ENCODE measurements at places on chromosomes 4 and X. TPM values are rescaled to one million over a fixed set of nuclear protein-coding genes. Genes with fewer than 3 reads are reported as not detected.

The SPANXN2 gene
- not detected for total RNA-seq

GRCh38 chrX:48786341-48786800 is at the start of gene GATA1:
Gene GATA1, plus strand, starts transcription at chrX:48786590. Its CDS starts 4,520 bp downstream, at chrX:48791110.
- H3K36me3 ChIP-seq: no peaks in the 10 kb centered on the region
- H3K27me3 ChIP-seq: no peaks in the 10 kb centered on the region
- no peak within 1 kb of the TSS for H3K4me3 ChIP-seq
- no peak for DNase-seq

- no peak overlapping the region for H3K27ac ChIP-seq
- H3K4me3 ChIP-seq: no peak overlapping the region
- H3K36me3 ChIP-seq: no peaks in the 10 kb centered on the region
- no peaks in the 10 kb centered on the region for H3K27me3 ChIP-seq
- no peak for DNase-seq
These were observed 609.9 kb upstream of the CPEB2 start for GRCh38 chr4:14392378-14392777.

The F8A2 gene
- not detected for total RNA-seq

The SORCS2 gene
- not detected for total RNA-seq

DNA sequence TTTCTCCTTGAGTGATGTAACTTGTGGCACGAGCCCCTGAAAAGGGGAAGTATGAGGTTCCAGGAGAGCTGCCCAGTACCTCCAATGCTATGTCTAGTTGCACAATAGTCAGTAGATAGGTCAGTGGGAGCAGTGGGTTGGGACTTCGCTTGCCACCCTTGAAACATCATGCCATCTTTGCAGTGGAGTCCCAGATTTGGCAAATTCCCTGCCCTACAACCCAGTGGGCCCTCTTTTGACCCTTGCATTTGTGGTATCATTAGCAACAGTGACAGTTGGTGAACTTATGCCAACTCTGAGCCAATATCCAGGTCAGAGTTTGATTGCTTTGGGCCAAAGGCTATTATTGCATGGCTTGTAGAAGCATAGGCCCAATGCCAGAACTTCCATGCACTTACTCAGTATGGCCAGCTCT is 12.3 kb downstream of the FHL1 start:
- H3K4me3 ChIP-seq: no peak overlapping the region
- peaks cover 5% of the 10 kb centered on the region for H3K4me1 ChIP-seq
- H3K27ac ChIP-seq: no peak overlapping the region
- DNase-seq: no peak
- H3K36me3 ChIP-seq: no peaks in the 10 kb centered on the region

The CFP gene
- 29.0 TPM for total RNA-seq

The HTN1 gene
- total RNA-seq: not detected

The FAM149A gene
- 0.76 TPM for total RNA-seq

- no peak overlapping the region for H3K4me3 ChIP-seq
- H3K27me3 ChIP-seq: no peaks in the 10 kb centered on the region
- H3K36me3 ChIP-seq: no peaks in the 10 kb centered on the region
These were observed 28.6 kb downstream of the SLC16A2 start for GRCh38 chrX:74449937-74450330.

DNA sequence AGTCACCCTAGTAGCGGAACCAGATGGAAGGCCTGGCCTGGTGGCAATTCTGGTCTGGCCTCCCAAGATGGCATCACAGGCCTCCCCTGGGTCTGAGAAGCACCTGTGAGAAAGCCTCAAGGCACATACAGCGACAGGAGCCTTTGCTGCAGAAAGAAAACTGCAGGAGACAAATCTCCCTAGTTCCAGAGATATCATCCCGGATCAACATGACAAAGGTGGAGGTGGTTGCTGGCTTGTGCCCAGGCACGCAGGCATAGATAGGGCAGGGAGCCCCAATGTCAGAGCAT is 93.6 kb downstream of the BCOR start:
- no peaks in the 10 kb centered on the region for H3K27me3 ChIP-seq
- H3K36me3 ChIP-seq: no peaks in the 10 kb centered on the region
- peaks cover 5% of the 10 kb centered on the region for H3K4me1 ChIP-seq
- no peak overlapping the region for H3K4me3 ChIP-seq
- H3K27ac ChIP-seq: no peak overlapping the region

GRCh38 chr4:165874072-165874790 is 1.2 kb downstream of the TLL1 start:
- H3K27me3 ChIP-seq: no peaks in the 10 kb centered on the region
- H3K4me3 ChIP-seq: no peak overlapping the region
- H3K4me1 ChIP-seq: no peaks in the 10 kb centered on the region
- DNase-seq: no peak
- H3K36me3 ChIP-seq: no peaks in the 10 kb centered on the region
- no peak overlapping the region for H3K27ac ChIP-seq

GRCh38 chrX:107576392-107576791 is 51.9 kb upstream of the PRPS1 start:
- H3K36me3 ChIP-seq: no peaks in the 10 kb centered on the region
- no peaks in the 10 kb centered on the region for H3K27me3 ChIP-seq
- DNase-seq: no peak
- no peak overlapping the region for H3K27ac ChIP-seq
- no peaks in the 10 kb centered on the region for H3K4me1 ChIP-seq

DNA sequence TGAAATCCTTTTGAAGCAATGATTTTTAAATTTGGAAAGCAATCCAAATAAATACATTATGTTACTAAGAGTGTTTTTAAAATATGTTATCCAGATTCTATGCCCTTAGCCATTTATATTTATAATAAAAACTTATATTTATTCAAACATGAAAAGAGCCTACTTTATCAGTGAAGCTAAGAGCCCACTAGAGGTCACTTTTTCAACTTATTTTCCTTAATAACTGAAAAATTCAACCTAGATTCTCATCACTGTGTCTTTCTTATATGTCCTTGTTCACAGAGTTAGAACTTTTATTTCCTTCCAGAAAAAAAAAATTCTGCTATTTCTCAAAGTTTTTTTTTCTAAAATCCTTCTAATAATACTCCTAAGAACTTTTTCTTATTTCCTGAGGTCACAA is 23.9 kb downstream of the PRDM8 start:
- H3K4me3 ChIP-seq: no peak overlapping the region
- H3K27ac ChIP-seq: no peak overlapping the region
- H3K36me3 ChIP-seq: no peaks in the 10 kb centered on the region
- peaks cover 9% of the 10 kb centered on the region for H3K27me3 ChIP-seq
- no peaks in the 10 kb centered on the region for H3K4me1 ChIP-seq
- no peak for DNase-seq

- H3K27ac ChIP-seq: no peak overlapping the region
- H3K4me3 ChIP-seq: no peak overlapping the region
- H3K27me3 ChIP-seq: no peaks in the 10 kb centered on the region
- no peaks in the 10 kb centered on the region for H3K4me1 ChIP-seq
- no peak for DNase-seq
- H3K36me3 ChIP-seq: no peaks in the 10 kb centered on the region
These were observed 1629.1 kb upstream of the IGFBP7 start for GRCh38 chr4:58739275-58739674.

DNA sequence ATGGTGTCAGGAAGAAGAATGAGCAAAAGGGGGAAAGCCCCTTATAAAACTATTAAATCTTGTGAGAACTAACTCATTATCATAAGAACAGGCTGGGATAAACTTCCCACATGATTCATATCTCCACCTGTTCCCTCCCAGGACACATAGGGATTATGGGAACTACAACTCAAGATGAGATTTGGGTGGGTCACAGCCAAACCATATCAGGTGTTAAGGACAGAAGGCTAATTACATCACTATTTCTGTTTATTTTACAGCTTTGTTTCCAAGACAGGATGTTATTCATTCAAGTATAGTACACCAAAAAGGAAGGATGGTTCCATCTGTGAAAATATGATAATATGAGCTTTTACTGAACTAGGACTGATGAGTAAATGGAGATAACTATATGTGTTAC is 63.7 kb upstream of the ARSJ start:
- H3K4me1 ChIP-seq: peaks cover 10% of the 10 kb centered on the region
- H3K27ac ChIP-seq: no peak overlapping the region
- H3K27me3 ChIP-seq: no peaks in the 10 kb centered on the region
- no peaks in the 10 kb centered on the region for H3K36me3 ChIP-seq

The PHOX2B gene
- total RNA-seq: not detected

The CXCL6 gene
- total RNA-seq: not detected

The POLN gene
- 3.8 TPM for total RNA-seq

GRCh38 chr4:792626-793092 is 33.3 kb downstream of the CPLX1 start:
- H3K27ac ChIP-seq: no peak overlapping the region
- peaks cover 14% of the 10 kb centered on the region for H3K27me3 ChIP-seq
- peak; percentile 27 for DNase-seq
- H3K4me3 ChIP-seq: peak overlapping the region; percentile 39
- H3K36me3 ChIP-seq: no peaks in the 10 kb centered on the region

- H3K4me1 ChIP-seq: no peaks in the 10 kb centered on the region
- H3K36me3 ChIP-seq: no peaks in the 10 kb centered on the region
- no peak overlapping the region for H3K27ac ChIP-seq
- H3K4me3 ChIP-seq: no peak overlapping the region
- DNase-seq: no peak
- H3K27me3 ChIP-seq: no peaks in the 10 kb centered on the region
These were observed 189.0 kb upstream of the HCCS start for GRCh38 chrX:10922159-10922558.

DNA sequence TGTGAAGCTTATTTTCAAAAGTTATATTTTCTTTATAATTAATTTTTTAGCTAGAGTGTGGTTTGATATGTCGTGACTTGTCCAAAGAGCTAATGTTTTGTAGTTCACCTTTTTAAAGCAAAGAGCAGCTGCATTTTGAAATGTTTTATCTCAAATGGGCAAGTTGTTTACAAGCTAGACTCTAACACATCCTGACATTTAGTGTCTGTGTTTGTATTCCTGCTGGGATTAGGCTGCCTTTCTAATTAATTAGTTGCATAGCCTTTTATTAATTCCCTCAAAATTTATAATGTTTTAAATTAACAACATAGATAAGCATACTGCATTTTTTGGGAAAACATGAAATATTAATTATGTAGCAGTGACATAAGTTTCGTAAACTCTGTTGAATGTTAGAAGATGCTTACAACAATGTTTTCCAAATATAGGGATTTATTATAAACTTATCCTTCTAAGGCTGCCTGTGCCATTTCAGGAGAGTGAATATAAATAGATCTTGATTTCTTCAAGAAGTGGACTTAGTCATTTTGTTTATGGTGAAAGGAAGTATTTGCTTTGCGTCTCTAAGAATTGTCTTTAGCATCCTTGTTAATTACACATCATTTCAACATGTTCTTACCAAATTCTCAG is 37.7 kb upstream of the NUDT6 start:
- no peaks in the 10 kb centered on the region for H3K27me3 ChIP-seq
- no peak overlapping the region for H3K4me3 ChIP-seq
- no peaks in the 10 kb centered on the region for H3K36me3 ChIP-seq
- DNase-seq: no peak
- no peaks in the 10 kb centered on the region for H3K4me1 ChIP-seq
- H3K27ac ChIP-seq: no peak overlapping the region

The PLAC8 gene
- 150 TPM for total RNA-seq

GRCh38 chrX:23802431-23802830 is 19.5 kb downstream of the SAT1 start:
- DNase-seq: no peak
- H3K27ac ChIP-seq: no peak overlapping the region
- no peaks in the 10 kb centered on the region for H3K27me3 ChIP-seq
- no peaks in the 10 kb centered on the region for H3K36me3 ChIP-seq

- no peak overlapping the region for H3K27ac ChIP-seq
- H3K4me3 ChIP-seq: no peak overlapping the region
- DNase-seq: no peak
- H3K36me3 ChIP-seq: no peaks in the 10 kb centered on the region
These were observed 194.1 kb downstream of the SH2D1A start for GRCh38 chrX:124540474-124540873.

The FGG gene
- not detected for total RNA-seq

DNA sequence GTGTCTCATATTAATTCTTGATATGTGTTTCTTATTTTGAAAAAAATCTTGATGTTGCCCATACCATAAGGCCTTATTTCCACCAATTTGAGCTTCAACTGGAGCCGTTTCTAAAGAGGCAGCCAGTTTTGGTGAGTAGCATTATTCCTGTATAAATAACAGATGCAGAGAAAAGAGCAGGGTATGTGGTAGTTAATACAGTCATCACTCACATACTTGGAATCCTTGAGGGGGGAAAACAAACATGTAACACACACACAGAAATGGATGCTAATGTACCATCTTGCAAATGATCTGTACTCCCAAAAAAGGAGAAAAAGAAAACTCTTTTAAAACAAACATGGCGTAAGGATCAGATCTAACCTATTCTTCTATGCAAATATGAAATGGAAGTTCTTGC is 389.7 kb downstream of the GPM6A start:
- no peak overlapping the region for H3K4me3 ChIP-seq
- DNase-seq: no peak
- no peak overlapping the region for H3K27ac ChIP-seq
- no peaks in the 10 kb centered on the region for H3K27me3 ChIP-seq
- H3K4me1 ChIP-seq: no peaks in the 10 kb centered on the region
- H3K36me3 ChIP-seq: no peaks in the 10 kb centered on the region

- no peaks in the 10 kb centered on the region for H3K27me3 ChIP-seq
- no peak for DNase-seq
- no peaks in the 10 kb centered on the region for H3K36me3 ChIP-seq
- H3K27ac ChIP-seq: no peak overlapping the region
- H3K4me3 ChIP-seq: no peak overlapping the region
These were observed 59.7 kb upstream of the PGRMC2 start for GRCh38 chr4:128347175-128347868.

- peaks cover 12% of the 10 kb centered on the region for H3K36me3 ChIP-seq
- H3K4me3 ChIP-seq: peak overlapping the region; percentile 65
- H3K27ac ChIP-seq: peak overlapping the region; percentile 69
These were observed 497 bp upstream of the GRPEL1 start for GRCh38 chr4:7068279-7068842.

GRCh38 chrX:85941275-85941674 is 106.1 kb downstream of the CHM start:
- no peaks in the 10 kb centered on the region for H3K27me3 ChIP-seq
- H3K36me3 ChIP-seq: no peaks in the 10 kb centered on the region
- H3K4me3 ChIP-seq: no peak overlapping the region
- H3K4me1 ChIP-seq: no peaks in the 10 kb centered on the region
- no peak for DNase-seq
- H3K27ac ChIP-seq: no peak overlapping the region

GRCh38 chr4:145843639-145844038 is 95.0 kb downstream of the ZNF827 start:
- no peak overlapping the region for H3K4me3 ChIP-seq
- no peaks in the 10 kb centered on the region for H3K36me3 ChIP-seq
- no peak overlapping the region for H3K27ac ChIP-seq
- no peaks in the 10 kb centered on the region for H3K27me3 ChIP-seq

The POU4F2 gene
- not detected for total RNA-seq

DNA sequence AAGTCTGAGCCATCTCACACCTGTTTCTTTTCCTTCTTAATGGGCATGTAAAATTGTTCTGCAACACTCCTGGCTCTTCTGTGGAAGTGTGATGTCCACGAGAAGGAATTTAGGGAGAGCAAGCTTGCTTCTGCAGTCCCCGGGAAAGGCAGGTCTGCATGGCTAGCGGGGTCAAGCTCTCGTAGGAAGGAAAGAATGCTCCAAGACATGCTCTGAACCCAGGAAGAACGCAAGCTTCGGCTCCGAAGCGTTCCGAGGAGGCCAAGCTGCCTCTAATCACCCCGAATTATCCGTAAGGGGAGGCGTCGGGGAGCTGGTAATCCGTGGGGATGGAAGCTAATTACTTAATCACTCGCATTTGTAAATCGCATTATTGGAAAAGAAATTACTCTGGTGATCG is 177.7 kb downstream of the CRLF2 start:
- H3K27ac ChIP-seq: no peak overlapping the region
- no peaks in the 10 kb centered on the region for H3K4me1 ChIP-seq
- no peak overlapping the region for H3K4me3 ChIP-seq
- H3K36me3 ChIP-seq: no peaks in the 10 kb centered on the region
